ENCODE measurements at places on chromosomes 3 and 15.

GRCh38 chr3:52407779-52408178 lies 37.1 kb downstream of the SEMA3G start:
- DNase-seq, result no peak
- peak overlapping the region; percentile 92 for H3K27ac ChIP-seq
- H3K4me1 ChIP-seq, result peaks cover 75% of the 10 kb centered on the region
- H3K4me3 ChIP-seq, result no peak overlapping the region
- H3K36me3 ChIP-seq, result peaks cover 22% of the 10 kb centered on the region
- H3K27me3 ChIP-seq, result no peaks in the 10 kb centered on the region

- peaks cover 20% of the 10 kb centered on the region for H3K27me3 ChIP-seq
- DNase-seq, result no peak
- no peaks in the 10 kb centered on the region for H3K36me3 ChIP-seq
Measured at GRCh38 chr3:13115991-13116390, 42.8 kb upstream of the IQSEC1 start.

- no peaks in the 10 kb centered on the region for H3K27me3 ChIP-seq
- H3K36me3 ChIP-seq, result no peaks in the 10 kb centered on the region
- H3K4me1 ChIP-seq, result peaks cover 15% of the 10 kb centered on the region
- no peak overlapping the region for H3K27ac ChIP-seq
- H3K4me3 ChIP-seq, result no peak overlapping the region
Measured at GRCh38 chr3:125142420-125142778, 70.1 kb downstream of the SLC12A8 start.

- H3K4me3 ChIP-seq, result no peak overlapping the region
- H3K27ac ChIP-seq, result no peak overlapping the region
- DNase-seq, result no peak
- peaks cover 5% of the 10 kb centered on the region for H3K27me3 ChIP-seq
Measured at GRCh38 chr15:32840507-32841245, 122.9 kb downstream of the GREM1 start.

DNA sequence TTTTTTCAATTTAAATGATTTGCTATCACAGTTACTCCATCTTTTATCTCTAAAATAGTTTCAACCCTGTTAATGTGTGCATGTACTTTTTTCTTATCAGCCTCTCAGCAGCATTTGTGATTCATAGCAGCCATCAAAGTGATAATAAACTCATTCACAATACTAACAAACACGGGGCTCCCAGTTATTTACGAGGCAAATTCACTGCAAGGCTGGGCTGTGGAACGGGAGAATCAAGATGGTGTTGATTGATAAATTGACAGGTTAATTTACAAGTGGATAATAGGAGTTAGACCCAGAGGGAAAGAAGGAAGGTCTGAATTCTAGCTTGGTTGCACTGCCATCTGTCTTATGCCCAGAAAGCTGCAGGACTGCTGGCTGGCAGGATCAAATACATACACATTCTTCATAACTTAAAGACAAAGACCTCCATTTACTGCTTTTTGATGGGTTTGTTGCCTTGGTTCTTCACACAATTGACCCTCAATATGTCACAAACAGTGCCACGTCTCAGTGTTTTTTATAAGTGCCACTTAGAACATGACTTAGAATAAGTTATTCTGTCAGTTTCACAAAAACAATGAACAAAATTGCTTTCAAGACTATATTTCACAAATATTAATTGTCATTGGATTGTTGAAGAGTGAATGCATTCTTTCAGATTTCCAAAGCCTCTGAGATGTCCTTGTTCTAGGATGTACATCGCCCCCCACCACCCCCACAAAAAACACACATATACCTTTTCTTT lies 562.8 kb downstream of the NR2F2 start:
- no peaks in the 10 kb centered on the region for H3K27me3 ChIP-seq
- no peak overlapping the region for H3K4me3 ChIP-seq
- no peaks in the 10 kb centered on the region for H3K4me1 ChIP-seq

DNA sequence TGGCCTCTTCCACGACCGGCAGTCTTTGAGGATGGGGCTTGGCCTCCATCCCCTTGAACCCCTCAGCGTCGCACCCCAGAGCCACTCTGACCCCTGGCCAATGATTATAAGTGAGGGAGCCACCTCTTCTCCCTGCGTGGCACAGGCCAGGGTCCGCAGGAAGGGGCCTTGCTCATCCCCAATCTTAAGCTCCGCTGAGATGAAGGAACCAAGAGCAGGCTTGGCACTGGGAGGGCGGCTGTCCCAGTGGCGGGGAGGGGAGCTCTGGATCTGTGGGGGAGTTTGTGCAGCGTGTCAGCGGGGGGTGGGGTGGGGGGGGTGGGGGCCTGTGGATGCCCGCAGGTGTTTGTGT lies 13.8 kb upstream of the ADPGK start:
- peaks cover 4% of the 10 kb centered on the region for H3K4me1 ChIP-seq
- H3K4me3 ChIP-seq, result peak overlapping the region; percentile 17
- peaks cover 12% of the 10 kb centered on the region for H3K27me3 ChIP-seq
- no peaks in the 10 kb centered on the region for H3K36me3 ChIP-seq
- no peak overlapping the region for H3K27ac ChIP-seq

DNA sequence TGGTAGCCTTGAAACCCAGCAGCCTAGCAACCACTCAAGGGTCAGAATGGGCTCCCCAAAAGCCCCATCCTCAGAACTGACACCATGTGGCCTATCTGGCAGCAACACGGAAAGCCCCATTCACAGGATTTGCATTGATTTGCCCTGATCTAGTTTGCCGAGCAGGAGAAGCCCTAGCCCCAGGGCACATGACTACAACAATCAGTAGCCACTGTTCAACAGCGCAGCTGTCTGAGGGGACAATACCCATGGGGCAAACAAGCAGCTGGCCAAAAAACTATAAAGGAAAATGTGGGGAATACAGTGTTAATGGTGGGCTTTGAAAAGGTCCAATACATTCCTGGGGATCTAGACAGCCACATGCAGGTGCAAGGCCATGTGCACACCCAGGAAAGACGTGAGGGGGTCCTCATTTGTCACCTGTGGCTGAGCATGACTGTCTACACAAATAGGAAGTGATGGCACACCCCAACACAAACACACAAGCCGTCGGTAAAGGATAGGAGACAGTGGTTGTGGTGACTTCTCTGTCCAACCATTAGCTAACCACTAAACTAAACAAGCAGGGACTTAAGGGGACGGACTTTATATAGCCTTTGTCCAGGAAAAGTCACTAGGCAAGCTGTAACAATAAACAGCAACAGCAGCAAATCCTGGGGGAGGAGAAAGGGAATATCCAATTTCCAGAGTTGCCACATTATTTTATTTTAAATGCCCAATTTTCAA lies 113.7 kb downstream of the LRIG1 start:
- no peak overlapping the region for H3K4me3 ChIP-seq
- H3K27me3 ChIP-seq, result no peaks in the 10 kb centered on the region
- no peaks in the 10 kb centered on the region for H3K4me1 ChIP-seq
- no peak overlapping the region for H3K27ac ChIP-seq

DNA sequence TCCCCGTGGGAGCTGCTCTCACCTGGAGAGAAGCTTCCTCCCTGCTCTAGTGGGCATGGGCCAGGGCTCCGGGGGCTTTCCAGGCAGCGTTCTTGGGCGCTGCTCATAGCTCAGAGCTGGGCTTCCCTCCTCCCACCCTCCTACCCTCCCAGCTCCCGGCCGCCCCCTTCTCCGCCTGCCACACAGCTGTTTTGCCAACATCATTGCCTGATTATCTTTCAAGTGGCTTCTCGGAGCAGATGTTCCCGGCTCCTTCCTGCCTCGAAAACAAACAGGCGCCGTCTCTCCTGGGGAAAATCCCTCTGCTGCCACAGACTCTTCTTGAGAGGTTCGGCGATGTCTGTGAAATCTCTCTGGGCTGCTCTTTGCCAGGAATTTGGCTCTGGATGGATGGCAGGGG lies 195.6 kb downstream of the RPLP1 start:
- no peak overlapping the region for H3K4me3 ChIP-seq
- DNase-seq, result no peak
- H3K27me3 ChIP-seq, result peaks cover 16% of the 10 kb centered on the region
- H3K27ac ChIP-seq, result no peak overlapping the region
- no peaks in the 10 kb centered on the region for H3K36me3 ChIP-seq

DNA sequence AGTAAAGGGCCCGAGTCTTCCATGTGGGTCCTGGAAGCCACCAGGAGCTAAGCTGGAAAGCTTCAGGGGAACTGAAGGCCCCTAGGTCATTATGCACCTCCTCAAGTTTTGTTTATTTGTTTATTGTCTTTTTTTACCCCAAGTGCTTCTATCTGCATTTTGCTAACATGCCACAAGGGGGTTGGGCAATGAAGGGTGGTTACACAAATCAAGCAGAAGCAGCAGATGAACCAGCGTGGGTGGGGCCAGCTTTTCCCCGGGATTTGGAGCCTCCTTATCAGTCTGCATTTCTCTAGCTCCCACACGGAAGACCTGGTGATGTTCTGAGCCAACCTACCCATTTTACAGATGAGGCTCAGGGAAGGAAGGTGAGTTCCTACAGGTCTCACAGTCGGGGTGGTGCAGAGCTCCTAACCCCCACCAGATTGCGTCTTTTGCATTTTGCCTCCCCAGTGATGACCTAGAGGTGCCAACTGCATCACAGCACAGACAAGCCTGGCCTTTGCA lies 16.8 kb downstream of the TMC3 start:
- H3K4me3 ChIP-seq, result no peak overlapping the region
- no peaks in the 10 kb centered on the region for H3K4me1 ChIP-seq
- DNase-seq, result no peak

DNA sequence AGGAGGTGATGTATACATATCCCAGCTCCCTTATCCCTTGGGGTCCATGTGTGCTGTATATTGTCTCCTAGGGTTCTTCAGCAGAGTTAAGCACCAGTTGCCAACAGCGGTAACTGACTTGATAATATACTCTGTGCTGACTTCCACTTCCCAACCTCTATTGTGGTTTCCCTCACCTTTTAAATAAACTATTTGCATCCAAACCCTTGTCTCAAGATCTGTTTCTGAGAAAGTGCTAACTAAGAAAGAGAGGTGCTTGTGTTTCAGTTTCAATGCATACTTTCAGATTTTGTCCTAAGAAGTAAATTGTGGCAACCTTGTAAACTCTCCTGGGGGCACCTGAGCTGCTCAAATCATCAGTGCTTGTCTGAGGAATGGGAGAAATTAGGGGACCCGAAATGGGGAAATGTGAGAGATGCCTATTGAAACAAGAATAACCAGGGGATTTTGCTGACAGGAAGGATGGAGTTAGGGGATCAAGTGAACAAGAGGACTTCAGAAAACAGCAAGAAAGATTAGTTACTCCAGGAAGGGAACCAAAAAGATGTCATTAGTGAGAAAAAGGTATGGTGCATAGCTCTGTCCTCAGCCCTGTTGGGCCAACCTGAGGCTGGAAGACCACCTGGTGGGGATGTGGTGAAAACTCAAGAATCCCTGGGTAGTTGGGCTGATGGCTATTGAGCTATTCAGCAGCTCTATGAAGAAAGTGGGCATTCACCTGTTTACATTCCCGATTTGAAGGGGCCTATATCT lies 50.9 kb upstream of the MRPL3 start:
- no peaks in the 10 kb centered on the region for H3K4me1 ChIP-seq
- DNase-seq, result no peak
- no peak overlapping the region for H3K4me3 ChIP-seq
- no peaks in the 10 kb centered on the region for H3K36me3 ChIP-seq
- no peaks in the 10 kb centered on the region for H3K27me3 ChIP-seq

GRCh38 chr15:78855746-78856145 lies 16.9 kb upstream of the MORF4L1 start:
- H3K27me3 ChIP-seq, result no peaks in the 10 kb centered on the region
- H3K27ac ChIP-seq, result no peak overlapping the region
- H3K4me1 ChIP-seq, result no peaks in the 10 kb centered on the region
- DNase-seq, result no peak
- H3K36me3 ChIP-seq, result no peaks in the 10 kb centered on the region

DNA sequence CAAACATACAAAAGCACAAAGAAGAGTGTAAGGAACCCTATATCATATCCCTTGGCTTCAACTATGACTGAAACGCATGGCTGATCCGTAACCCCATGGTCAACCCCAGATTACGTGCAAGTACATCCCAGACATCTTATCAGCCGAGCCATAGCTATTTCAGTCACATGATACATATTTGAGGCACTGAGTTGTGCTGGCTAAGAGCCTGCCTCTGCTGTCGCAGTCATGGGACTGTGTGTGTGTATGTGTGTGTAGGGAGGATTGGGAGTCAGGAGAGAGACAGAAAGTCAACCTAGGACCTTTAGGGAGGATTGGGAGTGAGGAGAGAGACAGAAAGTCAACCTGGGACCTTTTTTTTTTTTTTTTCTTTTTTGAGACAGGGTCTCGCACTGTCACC lies 8.4 kb downstream of the ST6GAL1 start:
- no peak overlapping the region for H3K4me3 ChIP-seq
- H3K36me3 ChIP-seq, result no peaks in the 10 kb centered on the region
- DNase-seq, result no peak
- no peaks in the 10 kb centered on the region for H3K27me3 ChIP-seq

Data from keratinocyte (primary cell).